Activated T-helper 17 cell treated with anti-CD3 and anti-CD28 coated beads, Interleukin-2, amount 50 U/mL, for 72 hours (primary cell): ENCODE measurements at places on chromosomes 12 and 14.

DNA sequence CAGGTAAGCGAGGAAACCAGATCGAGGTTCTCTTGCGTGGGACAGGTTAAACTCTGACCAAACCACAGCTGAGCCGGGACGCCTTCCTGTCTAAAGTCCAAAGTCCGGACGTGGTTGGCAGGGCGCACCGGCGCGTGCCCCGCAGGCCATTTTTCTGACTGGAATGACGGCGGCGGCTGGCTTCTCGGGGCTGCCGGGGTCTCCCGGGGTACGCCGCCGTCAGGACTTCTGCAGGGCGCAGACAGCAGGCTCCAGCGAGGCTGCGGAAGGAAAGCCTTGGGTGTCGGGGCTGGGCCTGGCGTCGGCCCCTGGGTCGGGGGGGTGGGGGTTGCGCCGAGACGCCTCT, 32.8 kb downstream of the MIA2 start:
- peak; percentile 33 for ATAC-seq

DNA sequence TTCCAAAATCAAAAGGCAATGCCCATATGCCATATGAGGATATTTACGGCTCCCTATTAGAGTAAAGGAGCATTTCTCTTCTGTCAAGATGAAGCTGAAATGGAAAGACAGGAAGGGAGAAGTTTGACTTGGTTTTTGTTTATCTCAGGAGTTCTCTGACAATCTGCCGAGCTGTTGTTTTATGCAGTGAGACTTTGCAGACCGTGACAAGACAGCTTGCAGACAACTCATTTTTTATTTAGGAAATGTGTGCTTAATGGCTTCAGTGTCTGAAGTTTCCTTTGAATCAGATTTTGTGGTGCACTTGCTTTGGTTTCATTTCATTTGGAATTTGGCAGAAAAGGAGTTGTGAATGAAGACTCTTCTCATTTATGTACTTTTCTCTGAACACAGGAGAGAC, 145.4 kb downstream of the C12orf50 start:
- ATAC-seq, result no peak

GRCh38 chr12:117076410-117077372, 22.5 kb downstream of the TESC start:
- no peak for ATAC-seq

- no peak for ATAC-seq
Observed at GRCh38 chr12:70443062-70443673, 77.1 kb downstream of the KCNMB4 start.

- no peak for ATAC-seq
Observed at GRCh38 chr12:85507456-85507855, 227.4 kb downstream of the ALX1 start.

- no peak for ATAC-seq
Observed at GRCh38 chr12:75783093-75783877, 248.3 kb downstream of the PHLDA1 start.

GRCh38 chr14:104350463-104351185, 212.2 kb downstream of the KIF26A start:
- ATAC-seq, result no peak

DNA sequence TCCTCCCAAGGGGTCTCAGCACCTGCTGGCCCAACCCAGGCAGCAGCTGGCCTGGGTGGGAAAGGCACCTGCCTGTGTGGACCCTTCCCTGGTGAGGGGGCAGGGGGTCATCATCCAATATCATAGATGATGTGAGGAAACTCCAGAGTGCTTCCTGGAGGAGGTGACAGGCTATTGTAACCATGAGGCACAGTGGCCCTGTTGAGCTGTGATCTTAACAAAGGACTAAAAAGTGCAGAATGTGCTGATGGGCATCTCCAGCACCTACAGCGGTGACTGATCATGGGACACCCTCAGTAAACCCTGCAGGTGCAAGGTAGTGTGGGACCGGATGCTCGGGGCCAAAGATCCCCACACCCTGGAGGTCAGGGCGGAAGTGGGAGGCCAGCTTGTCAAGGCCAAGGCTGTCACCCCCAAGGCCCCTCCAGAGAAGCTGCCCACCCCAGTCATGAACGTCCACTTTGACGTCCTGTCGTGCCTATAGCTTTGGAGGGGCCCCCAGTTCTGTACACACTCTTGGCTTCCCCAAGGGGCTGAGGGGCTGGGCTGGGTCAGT, 7.5 kb downstream of the MMP17 start:
- ATAC-seq, result no peak

DNA sequence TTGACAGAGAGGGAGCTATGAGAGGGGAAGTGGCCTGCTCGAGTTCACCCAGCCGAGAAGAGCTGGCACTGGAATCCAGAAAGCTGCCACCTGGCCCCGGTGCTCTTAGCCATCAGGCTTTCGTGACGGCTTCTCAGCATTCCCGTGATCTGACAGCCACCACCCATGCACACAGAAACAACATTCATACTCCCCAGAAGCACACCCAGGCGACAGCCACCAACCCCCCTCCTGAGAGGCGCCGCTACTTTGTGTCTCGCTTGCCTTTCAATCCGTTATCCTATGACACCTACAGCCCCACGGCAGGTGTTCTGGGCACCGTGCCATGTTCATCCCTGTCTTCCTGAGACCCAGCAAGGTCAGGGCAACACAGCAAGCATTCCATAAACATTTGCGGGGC, 31.4 kb downstream of the PSMC1 start:
- ATAC-seq, result no peak

DNA sequence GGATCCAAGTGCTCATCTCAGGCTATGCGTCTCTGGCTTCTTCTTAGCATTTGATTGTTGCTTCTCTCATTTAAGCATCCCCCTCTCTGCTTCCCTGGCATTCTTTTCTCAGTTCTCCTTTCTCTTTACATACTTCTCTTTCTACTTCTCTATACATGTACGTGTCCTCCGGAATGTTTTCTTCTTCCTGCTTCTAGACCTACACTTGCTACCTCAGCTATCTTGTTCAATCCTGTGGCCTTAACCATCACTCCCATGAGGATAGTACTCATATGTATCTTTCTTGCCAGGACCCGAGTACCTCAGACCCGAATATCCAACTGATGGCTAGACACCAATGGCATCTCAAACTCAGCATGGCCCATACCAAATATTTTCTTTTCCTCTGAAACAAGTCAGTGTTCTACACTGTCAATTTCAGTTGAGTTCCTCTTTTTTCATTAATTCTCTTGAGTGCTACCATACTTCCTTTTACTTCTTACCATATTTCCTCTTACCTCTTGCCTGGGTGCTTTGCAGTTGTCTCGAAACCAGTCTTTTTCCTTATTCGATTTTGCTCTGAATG, 115.1 kb upstream of the SLC38A2 start:
- ATAC-seq, result no peak

DNA sequence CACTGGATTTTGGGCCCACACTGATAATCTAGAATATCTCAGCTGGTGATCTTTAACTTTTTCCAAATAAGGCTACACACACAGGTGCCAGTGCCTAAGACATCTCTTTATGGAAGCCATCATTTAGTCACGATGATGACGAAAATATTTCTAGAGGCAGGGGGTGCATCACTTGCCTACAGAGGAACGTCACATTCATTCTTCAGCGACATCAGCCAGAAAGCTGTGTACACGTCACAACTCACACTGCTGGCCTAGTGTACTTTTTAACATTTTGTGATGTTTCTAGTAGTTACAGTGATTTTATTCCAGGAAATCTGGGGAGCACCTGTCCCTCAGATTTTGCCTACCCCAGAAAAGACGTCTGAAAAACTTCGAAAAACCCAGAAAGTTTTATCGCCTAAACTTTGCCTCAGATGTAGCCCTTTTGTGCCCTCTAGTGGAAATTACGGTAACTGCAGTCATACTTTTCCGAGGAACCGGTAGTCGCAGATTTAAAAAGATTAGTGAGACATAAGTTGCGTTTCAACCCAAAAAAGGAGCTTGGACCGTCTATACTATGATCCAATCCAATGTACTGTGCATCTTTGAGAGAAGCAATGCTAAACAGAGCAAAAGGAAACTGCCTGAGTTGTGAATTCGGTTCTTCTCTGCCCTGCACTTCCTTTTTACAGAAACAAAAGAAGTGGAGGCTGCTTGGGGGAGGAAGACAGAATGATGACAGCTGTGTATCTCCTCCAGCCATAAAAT, 64.3 kb upstream of the STON2 start:
- ATAC-seq, result peak; percentile 59

DNA sequence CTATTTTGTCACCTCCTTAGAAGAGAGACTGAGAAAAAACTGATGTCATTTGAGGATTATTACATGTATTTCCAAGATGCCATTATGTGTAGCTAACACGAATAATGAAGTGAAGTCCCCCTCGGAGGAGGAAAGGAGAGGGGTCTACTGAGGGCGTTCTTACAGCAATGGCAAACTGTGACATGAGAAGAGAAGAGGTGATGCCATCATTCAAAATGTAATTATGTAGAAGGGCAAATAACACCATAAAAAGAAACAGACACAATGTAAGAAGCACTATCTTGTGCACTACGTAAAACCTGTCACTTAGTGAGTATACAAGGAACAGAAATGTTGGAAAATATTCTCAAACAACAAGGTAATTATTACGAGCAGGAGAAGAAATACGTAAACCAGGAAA, 126.5 kb downstream of the NELL2 start:
- ATAC-seq, result no peak

DNA sequence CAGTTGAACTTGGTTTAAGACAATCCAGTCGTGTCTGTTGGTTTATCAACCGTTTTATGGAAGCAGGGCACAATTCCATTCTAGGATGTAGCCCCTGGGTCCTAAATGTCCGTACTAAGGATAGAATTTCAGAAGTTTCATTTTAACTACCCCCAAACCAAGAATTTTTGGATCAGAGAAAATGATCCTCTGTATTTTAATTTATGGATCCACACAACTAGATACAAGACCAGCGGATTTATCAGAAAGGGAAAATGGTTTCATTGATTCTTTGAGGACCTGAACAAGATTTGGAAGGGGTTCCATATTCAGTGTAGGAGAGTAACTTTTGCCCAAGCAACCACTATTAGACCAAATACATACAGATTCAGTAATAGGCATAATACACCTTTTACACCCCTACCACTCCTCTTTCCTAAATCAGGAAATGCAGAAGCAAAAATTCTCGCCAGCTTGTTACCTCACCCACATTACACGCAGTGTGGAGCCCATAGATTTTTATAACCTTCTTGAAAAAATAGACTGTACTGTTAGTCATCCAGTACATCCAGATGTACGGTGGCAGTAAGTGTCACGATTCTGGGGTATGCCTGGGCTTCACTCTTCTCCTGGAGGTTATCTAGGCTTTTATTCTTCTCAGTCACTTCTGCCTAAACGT, 1.4 kb upstream of the FBXL14 start:
- ATAC-seq, result no peak

- no peak for ATAC-seq
Observed at GRCh38 chr12:78226763-78227162, 396.1 kb downstream of the NAV3 start.

DNA sequence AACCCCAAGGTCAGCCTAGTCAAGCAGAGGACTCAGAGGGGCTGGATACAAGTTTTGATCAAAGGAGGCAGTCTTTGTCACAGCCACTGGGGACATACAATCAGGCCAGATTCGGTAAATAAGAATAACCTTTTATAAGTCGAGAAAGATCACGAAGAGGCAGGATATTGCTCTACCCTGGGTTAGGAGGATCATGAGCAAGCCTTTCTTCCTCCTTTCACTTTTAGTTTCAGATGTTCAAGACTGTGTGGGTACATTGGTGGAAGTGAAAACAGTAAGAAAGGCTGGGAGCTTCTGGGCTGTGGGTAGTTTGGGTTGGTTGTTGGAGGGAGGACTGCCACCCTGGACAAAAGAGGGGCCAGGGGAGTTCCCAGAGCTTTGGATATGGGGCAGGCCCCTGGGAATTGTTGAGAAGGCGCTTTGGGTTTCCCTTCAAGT, 127.7 kb downstream of the SNAPC1 start:
- peak; percentile 96 for ATAC-seq

DNA sequence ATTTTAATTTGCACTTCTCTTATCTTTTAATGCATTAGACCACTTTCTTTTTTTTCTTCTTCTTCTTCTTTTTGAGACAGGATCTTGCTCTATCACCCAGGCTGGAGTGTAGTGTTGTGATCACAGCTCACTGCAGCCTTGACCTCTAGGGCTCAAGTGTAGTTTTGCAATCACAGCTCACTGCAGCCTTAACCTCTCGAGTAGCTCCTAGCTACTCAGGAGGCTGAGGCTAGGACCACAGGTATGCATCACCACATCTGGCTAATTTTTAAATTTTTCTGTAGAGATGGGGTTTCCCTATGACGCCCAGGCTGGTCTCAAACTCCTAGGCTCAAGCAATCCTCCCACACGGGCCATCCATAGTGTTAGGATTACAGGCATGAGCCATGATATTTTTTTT, 12.7 kb downstream of the TMED8 start:
- no peak for ATAC-seq

GRCh38 chr14:57692671-57693070, 173.2 kb downstream of the SLC35F4 start:
- no peak for ATAC-seq

DNA sequence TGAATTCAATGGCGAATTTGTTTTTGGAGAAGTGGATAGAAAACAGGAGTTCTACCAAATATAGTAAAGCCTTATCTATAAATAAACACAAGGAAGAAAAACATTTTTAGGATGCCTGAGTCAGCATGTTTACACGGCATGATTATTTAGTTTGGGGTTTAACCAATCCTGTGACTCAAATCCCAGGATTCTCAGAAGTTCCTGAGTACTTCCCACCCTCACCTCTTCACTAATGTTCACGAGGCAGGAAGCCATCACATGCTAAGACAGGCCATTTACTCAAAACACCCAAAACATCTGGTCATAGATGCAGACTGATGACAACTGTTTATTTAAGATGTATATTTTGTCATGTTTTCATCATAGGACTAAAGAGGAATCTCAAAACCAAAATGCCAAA, 3.4 kb upstream of the GLRX5 start:
- no peak for ATAC-seq

- peak; percentile 46 for ATAC-seq
Observed at GRCh38 chr12:75754698-75755097, 243.3 kb upstream of the KRR1 start.

DNA sequence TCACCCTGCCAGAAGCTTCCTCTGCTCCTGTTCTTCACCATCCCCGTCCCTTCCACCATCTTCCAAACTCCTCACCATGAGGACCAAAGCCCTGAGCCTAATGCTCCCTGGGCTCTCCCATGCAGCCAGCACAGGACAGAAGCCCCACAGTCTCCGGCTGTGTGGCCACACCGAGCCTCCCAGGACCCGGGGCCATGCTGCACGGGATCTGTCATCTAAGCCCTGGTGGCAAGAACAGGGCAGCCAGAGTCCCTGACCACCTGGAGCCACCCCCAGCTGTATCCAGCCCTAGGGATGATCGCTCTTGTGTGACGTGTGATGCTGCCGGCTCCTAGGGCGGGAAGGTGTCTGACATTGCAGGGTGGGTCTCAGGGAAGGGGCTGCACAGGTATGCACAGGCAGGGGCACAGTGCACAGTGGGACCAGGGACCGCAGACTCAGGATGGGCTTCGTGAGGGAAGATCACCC, 8.1 kb downstream of the TMEM179 start:
- ATAC-seq, result no peak

DNA sequence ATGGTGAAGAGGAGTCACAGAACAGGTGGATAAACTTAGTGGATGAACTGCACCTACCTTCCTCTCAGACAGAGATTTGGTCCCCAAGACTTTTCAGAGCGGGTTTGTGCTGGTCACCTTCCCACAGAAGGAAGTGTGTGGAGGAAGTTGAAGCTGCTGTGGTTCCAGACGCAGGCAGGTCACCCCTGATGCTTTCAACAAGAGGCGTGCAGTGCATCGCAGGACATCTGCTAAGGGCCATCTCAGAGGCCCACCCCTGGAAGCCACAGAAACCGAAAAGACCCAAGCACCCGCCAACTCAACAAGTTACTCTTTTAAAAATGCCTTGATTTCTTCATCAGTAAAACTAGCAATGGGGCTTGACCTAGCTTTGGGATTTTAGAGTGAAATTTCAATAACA, 1.0 kb upstream of the GPX2 start:
- no peak for ATAC-seq
